Aortic smooth muscle cell (primary cell): ENCODE measurements at places on chromosomes 12 and 14. TPM values are rescaled to one million over a fixed set of nuclear protein-coding genes. Genes with fewer than 3 reads are reported as not detected.

NANOG gene
- not detected in 2 replicates for total RNA-seq

CEP83 gene
- 5.7 and 6.0 TPM in 2 replicates for total RNA-seq

SETD1B gene
- total RNA-seq: 2.4 and 4.1 TPM in 2 replicates

CLSTN3 gene
- 7.0 and 7.9 TPM in 2 replicates for total RNA-seq

TCTN1 gene
- 26.4 and 29.3 TPM in 2 replicates for total RNA-seq

KRT72 gene
- total RNA-seq: not detected in 2 replicates

HOXC4 gene
- not detected in 2 replicates for total RNA-seq

RAPGEF3 gene
- 5.7 and 7.9 TPM in 2 replicates for total RNA-seq

CLMN gene
- under 0.01 and 0.12 TPM in 2 replicates for total RNA-seq

ACSS3 gene
- 27.7 and 33.6 TPM in 2 replicates for total RNA-seq

ANG gene
- 5.0 and 7.8 TPM in 2 replicates for total RNA-seq

TAS2R19 gene
- total RNA-seq: 2.8 and 6.0 TPM in 2 replicates

RASSF9 gene
- total RNA-seq: 0.66 and 0.93 TPM in 2 replicates

RPS6KL1 gene
- 0.99 and 1.6 TPM in 2 replicates for total RNA-seq

CNOT2 gene
- total RNA-seq: 120 and 141 TPM in 2 replicates

PTGER2 gene
- 6.7 and 11.6 TPM in 2 replicates for total RNA-seq

HELB gene
- 1.7 and 3.2 TPM in 2 replicates for total RNA-seq

TMPRSS12 gene
- total RNA-seq: not detected in 2 replicates

KCNH5 gene
- under 0.01 TPM in 1 of 2 replicates, not detected in the other for total RNA-seq

GARIN6 gene
- not detected in 2 replicates for total RNA-seq
